ENCODE measurements at places on chromosomes 4 and X.

DNA sequence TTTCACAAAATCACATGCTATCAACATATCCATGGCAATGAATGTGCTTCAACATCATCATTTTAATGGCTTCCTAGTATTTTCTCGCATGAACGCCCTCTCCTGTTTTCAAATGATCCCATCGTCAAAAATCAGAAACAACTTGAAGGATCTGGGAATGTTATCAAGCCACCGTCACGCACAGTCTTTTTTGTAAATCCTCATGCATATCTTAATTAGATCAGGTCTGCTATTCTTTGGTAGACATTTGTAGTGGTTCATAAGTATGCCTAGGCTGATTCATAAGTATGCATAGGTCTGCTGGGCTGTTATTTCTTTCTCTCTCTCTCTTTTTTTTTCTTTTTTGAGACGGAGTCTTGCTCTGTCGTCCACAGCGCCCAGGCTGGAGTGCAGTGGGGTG, 101.6 kb downstream of the CLNK start:
- no peak for DNase-seq

DNA sequence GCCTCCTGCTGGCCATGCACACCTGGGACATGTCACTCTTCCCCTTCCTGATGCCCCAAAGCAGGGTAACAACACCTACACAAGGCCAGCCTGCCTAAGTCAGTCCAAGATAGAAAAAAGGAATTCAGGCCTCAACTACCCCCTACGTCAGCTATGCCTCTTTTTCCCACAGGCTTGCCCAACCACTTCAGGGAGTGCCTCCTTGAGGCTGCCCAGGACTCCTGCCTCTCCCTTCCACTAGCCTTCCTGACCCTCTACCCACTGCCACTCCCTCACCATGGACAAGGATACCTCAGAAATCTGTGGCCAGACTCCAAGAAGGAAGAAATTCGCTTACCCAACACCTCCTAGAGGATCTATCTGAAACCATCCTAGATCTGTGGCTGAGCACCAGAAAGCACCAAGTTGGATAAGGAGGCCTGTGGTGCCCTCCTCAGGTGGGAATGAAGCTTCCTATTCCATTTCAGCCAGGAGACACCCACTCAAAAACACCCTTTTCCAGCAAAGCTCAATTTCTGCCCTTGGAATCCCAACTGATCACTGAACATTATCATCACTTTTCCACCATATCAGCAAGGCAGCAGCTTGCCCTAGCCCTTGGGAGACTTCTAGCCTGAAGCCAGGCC, 1.8 kb downstream of the KDM5C start:
- no peak for DNase-seq

DNA sequence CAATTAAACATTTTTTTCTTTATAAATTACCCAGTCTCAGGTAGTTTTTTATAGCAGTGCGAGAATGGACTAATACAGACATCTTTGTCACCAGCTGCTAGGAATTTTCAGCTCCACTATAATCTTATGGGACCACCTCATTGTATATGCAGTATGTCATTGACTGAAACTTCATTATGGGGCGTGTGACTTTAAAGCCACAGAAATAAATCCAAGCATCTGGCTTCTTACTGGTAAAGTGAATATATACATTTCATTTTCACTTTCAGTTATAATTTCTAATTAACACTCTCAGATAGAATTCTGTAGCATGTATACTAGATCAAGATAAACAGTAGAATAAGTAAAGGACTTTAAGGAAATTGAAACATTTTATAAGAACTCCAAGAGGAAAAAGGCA, 21.9 kb downstream of the IL15 start:
- DNase-seq: no peak

- DNase-seq: no peak
Measured at GRCh38 chr4:7501314-7501713, 66.6 kb upstream of the PSAPL1 start.

GRCh38 chr4:94455081-94455480, 3.3 kb downstream of the PDLIM5 start:
- no peak for DNase-seq

- DNase-seq: no peak
Measured at GRCh38 chr4:72974694-72975487, 94.6 kb downstream of the COX18 start.

DNA sequence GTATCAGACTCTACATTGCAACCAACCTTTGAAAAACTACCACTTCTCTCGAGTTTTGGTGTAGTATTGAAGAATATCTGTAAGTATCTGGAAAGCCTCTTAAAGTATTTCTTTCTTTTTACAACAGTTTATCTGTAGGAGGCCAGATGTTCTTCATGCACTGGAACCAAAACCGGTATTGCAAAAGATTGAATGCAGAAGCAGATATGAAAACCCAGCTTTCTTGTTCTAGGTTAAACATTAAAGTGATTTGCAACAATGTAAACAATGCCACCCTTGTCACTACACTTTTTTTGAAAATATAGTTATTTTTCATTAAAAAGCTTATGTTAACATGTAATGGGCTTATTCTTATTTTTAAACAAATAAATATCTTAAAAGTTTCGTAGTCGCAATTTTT, 27.2 kb downstream of the PLS3 start:
- no peak for DNase-seq
